Activated CD8-positive, alpha-beta T cell treated with anti-CD3 and anti-CD28 coated beads for 36 hours (primary cell): ENCODE measurements at places on chromosomes 1 and 21. TPM values are rescaled to one million over a fixed set of nuclear protein-coding genes. Genes with fewer than 3 reads are reported as not detected.

The TMPRSS2 gene
- not detected for total RNA-seq

The CITED4 gene
- total RNA-seq, result 6.7 TPM

The BLACAT1 gene
- 0.13 TPM for total RNA-seq

The DISP1 gene
- total RNA-seq, result 2.1 TPM

The EDARADD gene
- 3.0 TPM for total RNA-seq
